ENCODE measurements at places on chromosomes 5 and 9. TPM values are rescaled to one million over a fixed set of nuclear protein-coding genes. Genes with fewer than 3 reads are reported as not detected.

The RASGRF2 gene
- 1.2 TPM for total RNA-seq

The LCN1 gene
- 0.20 TPM for total RNA-seq

The RNF14 gene
- total RNA-seq = 85.7 TPM

The LRRC8A gene
- 130 TPM for total RNA-seq

The SEMA4D gene
- 5.4 TPM for total RNA-seq

The SEMA5A gene
- total RNA-seq = not detected

The NEURL1B gene
- total RNA-seq = 8.5 TPM

The GABRP gene
- total RNA-seq = not detected

The ADAMTS13 gene
- total RNA-seq = 0.60 TPM

The DPP7 gene
- 111 TPM for total RNA-seq

The SMIM3 gene
- 13.1 TPM for total RNA-seq

The ZER1 gene
- 14.0 TPM for total RNA-seq

The PGGT1B gene
- 21.2 TPM for total RNA-seq

The PCA3 gene
- not detected for total RNA-seq

The RAB3C gene
- total RNA-seq = not detected

The N4BP3 gene
- total RNA-seq = 0.74 TPM

The WDR31 gene
- total RNA-seq = 1.1 TPM

The KDM3B gene
- total RNA-seq = 40.4 TPM

The PSD2 gene
- not detected for total RNA-seq

The ACOT12 gene
- total RNA-seq = not detected

The TMC1 gene
- total RNA-seq = 0.03 TPM

The BARHL1 gene
- not detected for total RNA-seq

The PCDHA3 gene
- 1.0 TPM for total RNA-seq

The C9orf50 gene
- not detected for total RNA-seq

The DOLPP1 gene
- 18.7 TPM for total RNA-seq

The ZNF366 gene
- total RNA-seq = not detected

The C9 gene
- not detected for total RNA-seq

The LHX3 gene
- total RNA-seq = 0.10 TPM

The RASA1 gene
- 22.1 TPM for total RNA-seq

The ADAMTSL1 gene
- total RNA-seq = 0.11 TPM

Data from A549 treated with Hydrocortisone at 1 μM for 4 hours (cell line).